ENCODE measurements at places on chromosomes 1 and 21.

DNA sequence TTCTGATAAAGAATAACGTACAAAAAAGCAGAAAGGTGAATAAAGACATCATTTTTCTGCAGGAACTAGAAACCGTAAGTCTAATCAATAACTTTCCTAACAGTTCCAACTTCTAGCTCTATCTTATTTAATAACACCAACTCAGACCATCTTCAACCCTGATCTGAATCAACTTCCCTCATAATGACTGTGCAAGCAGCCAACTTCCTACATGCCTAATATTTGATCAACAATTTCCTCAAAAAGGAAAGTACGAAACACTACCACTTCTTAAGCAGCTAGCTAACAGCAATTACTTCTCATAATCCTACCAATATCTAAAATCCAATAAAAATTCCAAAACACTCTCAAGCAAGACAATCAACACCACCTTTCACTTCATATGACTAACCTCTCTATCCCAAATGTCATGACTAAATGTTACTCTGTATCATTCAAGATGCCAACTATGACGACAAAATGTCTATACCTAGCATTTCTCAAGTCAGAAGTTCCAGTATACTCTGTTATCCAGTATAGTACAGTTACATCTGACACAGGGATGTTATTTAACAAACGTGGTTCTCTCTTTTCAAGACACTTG is 1.7 kb downstream of the COP1 start:
- no peak for DNase-seq

DNA sequence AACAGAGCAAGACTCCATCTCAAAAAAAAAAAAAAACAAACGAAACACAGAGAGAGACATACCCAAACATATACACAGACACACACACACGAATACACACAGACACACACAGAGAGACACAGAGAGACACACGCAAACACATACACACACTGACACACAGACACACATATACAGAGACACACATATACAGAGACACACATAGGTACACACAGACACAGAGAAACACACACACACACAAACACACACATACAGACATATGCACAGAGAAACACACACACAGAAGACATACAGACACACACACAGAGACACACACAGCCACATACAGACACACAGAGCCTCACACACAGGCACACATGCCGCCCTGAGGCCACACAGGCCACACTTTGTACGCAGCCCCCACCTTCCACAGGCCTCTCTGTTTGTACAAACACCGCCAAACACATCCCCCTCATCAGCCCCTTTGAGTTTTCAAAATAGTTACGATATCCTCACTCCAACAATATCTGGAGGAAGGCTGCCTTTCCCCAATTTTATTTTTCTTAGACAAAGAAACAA is 57.5 kb upstream of the ABCG1 start:
- no peak for DNase-seq

GRCh38 chr1:183079712-183080388 is 56.6 kb downstream of the LAMC1 start:
- no peak for DNase-seq

DNA sequence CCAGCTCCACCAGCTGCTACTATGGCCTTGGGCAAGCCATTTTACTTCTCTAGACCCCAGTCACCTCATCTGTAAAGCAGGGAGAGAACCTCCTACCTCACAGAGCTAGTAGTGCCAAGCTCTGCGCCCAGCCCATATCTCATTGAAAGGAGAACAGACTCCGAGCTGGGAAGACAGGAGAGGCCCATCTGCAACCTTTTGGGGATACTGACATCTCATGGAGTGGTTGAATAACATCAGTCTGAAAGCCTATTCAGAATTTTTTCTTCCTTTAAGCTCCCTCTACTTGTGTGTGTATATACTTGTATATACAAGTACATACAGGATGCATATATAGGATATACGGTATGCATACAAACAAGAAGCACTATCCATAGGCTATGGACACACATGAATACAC is 279.5 kb upstream of the POU3F1 start:
- no peak for DNase-seq
